ENCODE measurements at places on chromosomes 6 and 20. TPM values are rescaled to one million over a fixed set of nuclear protein-coding genes. Genes with fewer than 3 reads are reported as not detected.

CPNE5 gene
- total RNA-seq: 0.63 TPM

ANKRD66 gene
- total RNA-seq: not detected

OPRM1 gene
- not detected for total RNA-seq

DNA sequence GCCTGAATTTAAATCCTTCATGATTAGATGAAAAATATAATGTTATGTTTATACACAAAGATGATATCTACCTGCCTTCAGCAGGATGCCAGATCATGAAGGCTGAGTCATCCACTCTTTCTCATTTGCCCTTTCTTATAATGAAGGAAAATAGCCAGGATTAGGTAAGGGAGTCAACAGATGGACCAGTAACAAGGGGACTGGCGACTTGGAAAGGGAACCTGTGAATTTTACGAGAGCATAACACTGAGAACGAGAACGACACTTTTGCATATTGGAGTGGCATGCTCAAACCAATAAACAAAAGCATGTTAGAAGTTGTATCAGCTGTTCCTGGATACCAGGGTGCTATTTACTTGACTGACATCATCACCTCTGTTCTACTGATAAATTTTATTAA is 154.0 kb downstream of the LAMP5 start:
- H3K27me3 ChIP-seq: no peaks in the 10 kb centered on the region
- H3K4me3 ChIP-seq: no peak overlapping the region
- no peak overlapping the region for H3K27ac ChIP-seq
- DNase-seq: no peak

DNA sequence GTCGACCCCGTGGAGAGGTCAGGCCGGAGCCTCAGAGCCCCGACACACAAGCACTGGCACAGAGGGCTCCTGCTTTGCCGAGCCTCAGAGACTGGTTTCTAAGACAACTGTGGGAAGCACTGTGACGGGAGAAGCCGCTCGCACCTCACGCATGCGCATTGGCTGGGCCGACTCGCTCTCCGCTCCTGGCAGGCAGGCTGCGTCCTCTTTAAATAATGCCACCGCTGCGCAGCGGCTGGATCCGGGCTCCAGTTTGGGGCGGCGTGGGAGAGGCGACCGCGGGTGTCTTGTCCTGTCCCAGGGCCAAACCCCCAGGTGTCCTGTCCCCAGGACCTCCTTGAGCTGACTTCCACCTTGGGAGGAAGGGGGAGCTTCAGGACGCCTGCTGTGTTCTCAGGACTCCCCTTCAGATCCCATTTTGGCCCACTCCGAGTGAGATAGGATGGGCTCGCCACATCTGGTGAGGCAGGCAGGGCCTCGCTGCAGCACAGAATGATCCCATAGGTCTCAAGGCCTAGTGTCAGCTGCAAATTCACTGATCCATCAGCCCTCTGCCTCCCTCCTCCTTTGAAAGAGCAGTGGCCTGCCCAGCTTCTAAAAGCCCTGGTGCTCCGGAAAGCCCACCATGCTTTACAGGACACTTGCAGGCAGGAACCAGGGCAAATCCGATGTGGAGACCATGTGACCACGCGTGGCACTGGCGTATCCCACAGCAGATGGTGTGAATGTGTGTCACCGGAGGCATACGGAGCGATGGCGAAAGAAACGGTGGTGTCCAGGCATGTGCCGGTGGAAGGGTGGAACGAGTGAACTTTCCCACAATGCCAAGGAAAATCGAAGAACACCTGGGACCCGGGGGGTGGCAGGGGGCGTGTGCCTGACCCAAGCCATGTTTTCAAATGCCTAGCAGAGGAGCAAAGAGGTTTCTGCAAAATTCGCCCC is 169.3 kb upstream of the ZNF337 start:
- H3K27me3 ChIP-seq: no peaks in the 10 kb centered on the region
- H3K4me1 ChIP-seq: no peaks in the 10 kb centered on the region
- no peak overlapping the region for H3K27ac ChIP-seq

GRCh38 chr6:166998256-166999144 is 697 bp upstream of the CEP43 start:
- peak overlapping the region; percentile 89 for H3K4me3 ChIP-seq
- no peaks in the 10 kb centered on the region for H3K27me3 ChIP-seq
- peak overlapping the region; percentile 73 for H3K27ac ChIP-seq
- peaks cover 8% of the 10 kb centered on the region for H3K4me1 ChIP-seq
